ENCODE measurements at places on chromosomes 5 and 9. TPM values are rescaled to one million over a fixed set of nuclear protein-coding genes. Genes with fewer than 3 reads are reported as not detected.

The ADAMTS16 gene
- total RNA-seq = not detected

The SPATA31A7 gene
- not detected for total RNA-seq

The PTGES gene
- 30.9 TPM for total RNA-seq

The CDKN2B-AS1 gene
- 6.4 TPM for total RNA-seq

The SPINK4 gene
- not detected for total RNA-seq

The PTPDC1 gene
- total RNA-seq = 10.8 TPM

The NCS1 gene
- total RNA-seq = 10.7 TPM

The BARHL1 gene
- total RNA-seq = not detected
